ENCODE measurements at places on chromosomes 11 and 22.
A peak's percentile ranks its signal among the peaks of the same experiment; 100 is the strongest.

DNA sequence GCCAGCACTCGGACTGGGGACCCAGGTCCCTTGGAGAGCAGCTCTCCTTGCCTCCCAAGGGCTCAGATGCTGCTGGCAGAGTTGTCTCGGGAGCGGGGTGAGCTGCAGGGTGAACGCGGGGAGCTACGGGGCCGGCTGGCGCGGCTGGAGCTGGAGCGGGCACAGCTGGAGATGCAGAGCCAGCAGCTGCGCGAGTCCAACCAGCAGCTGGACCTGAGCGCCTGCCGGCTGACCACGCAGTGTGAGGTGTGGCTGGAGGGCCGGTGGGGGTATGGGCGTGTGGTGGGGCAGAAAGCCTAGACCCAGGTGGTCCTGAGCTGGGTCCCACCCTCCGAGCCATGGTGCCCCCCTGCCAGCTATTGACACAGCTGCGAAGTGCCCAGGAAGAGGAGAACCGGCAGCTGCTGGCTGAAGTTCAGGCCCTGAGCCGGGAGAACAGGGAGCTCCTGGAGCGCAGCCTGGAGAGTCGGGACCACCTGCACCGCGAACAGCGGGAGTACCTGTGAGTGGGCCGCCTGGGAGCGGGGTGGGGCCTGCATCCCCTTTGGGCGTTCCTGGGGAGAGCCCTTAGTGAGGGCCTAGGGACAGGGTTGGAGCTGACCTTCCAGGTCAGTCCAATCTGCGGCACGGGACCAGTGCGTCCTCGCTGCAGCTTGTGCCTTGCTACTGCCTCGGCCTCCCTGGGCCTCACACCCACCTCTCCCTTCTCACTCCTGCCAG, 5.8 kb upstream of the RPS6KA4 start:
- DNase-seq, result no peak

GRCh38 chr11:126084608-126084912, 21.9 kb upstream of the CDON start:
- DNase-seq, result no peak

DNA sequence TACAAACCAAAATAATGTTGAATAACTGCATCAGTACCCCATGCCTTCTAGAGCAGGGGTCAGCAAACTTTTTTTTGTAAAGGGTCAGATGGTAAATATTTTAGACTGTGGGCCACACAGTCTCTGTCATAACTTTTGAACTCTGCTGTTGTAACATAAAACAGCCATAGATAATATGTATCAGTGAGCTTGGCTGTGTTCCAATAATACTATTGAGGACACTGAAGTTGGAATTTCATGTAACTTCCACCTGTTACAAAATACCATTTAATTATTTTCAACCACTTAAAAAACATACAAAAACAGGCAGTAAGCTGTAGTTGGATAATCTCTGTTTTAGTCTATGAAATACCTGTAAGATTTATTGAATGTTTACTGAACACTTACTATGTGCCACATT, 55.2 kb downstream of the PICALM start:
- DNase-seq, result no peak

DNA sequence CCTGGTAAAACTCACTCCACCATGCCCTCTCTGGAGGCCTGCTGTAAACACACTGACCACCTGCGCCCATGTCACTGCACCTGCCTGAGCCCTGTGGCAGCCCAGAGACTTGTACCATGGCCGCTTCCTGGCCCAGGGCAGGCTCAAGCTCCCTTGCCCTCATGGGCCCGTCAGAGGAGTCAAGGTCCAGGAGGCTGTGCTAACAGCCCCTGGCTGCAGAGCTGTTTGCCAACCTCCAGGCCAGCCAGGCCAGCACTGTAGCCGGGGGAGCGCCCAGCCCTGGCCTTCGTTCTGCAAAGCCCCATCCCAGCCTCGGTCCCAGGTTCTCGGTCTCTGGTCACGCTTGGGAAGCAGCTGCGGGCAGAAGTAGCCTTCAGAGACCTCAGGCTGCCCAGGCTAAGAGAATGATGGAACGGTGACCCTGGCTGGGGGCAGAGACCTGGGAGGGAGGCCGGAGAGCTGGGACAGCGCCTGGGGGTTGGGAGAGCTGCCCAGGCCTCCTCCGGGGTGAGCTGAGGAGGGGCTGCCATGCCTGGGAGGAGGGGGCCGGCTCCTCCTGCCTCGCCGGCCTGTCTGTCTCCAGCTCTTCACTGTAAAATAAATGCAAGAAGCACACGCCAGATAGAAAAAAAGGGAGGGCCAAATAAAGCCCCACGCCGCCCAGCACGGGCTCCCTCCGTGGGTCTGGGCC, 11.9 kb upstream of the TCF20 start:
- DNase-seq, result no peak

- DNase-seq, result no peak
These were observed 456.2 kb downstream of the TBC1D22A start for GRCh38 chr22:47218671-47219070.

DNA sequence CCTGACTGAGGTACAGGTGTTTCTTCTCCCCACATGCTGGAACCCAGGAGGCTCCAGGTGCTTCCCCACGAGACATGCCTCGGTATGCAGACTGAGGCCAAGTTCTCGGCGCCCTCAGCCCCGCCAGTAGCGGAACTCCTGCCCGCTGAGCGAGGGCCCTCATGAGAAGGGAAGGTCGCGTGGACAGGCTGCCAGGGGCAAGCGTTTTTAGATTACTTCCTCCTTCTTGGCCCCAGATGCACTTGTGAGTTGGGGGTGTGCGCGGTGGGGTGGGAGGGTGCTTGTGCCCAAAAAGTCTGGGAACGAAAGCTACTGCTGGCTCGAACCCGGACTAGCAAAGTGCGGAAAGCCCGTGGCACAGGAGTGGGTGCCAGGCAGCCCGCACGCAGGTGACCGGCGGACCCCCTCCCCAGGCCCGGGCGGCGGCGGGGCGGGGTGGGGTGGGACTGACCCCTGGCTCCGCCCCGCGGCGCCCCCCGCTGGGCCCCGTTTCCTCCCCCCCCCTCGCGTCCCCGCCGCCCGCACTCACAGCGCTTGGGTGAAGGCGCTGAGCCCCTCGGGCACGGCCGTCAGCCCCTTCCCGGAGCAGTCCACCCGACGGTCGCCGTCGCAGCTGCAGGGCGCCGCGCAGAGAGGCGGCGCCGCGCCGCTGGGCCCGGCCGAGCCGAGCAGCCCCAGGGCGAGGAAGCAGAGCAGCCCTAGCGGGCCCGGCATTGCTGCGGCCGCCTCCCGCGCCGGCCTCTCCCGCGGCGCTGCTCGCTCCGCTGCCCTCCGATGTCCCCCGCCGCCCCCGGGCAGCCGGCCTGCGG, 797 bp downstream of the LGR4 start:
- no peak for DNase-seq

DNA sequence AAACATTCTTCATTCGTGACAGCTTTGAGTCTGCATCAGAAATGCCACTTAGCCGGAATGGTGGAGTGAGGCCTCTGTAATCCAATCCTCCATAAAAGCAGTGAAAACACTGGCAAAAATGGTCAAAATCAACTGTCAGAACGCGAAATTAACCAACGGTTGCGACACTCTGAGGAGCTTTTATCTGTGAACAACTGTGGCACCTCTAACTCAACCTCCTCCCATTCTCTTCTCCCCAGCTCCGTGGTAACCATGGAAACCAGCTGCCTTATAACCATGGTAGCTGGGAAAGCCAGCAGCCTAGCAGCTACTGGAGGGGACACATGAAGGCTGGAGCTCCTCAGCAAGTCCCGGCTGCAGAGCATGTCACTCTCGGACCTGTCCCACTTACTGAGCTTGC, 20.3 kb downstream of the AP2A2 start:
- no peak for DNase-seq

DNA sequence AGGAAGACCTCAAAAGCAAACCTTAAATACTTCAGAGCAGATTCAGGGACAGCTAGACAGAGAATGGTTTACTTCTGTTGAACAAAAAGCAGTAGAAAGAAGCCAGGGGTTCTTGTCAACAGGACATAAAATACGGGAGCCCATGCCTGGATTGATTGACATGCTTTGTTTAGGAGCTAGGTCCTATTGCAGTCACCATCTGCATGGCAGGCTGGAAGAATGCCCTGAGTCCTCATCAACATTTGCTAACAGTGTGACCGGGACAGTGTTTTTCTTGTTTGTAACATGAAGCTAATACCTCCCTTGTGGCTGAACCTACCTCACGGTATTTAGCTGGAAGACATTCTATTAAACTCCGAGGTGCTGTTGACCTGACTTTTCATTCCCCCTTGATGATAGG, 225.4 kb downstream of the NTM start:
- no peak for DNase-seq

GRCh38 chr11:73990730-73991129, 8.1 kb upstream of the UCP2 start:
- DNase-seq, result no peak

GRCh38 chr11:45930031-45930794, 7.8 kb downstream of the LARGE2 start:
- DNase-seq, result no peak

- no peak for DNase-seq
These were observed 212.5 kb upstream of the SEZ6L start for GRCh38 chr22:25956801-25957200.

- no peak for DNase-seq
These were observed 12.0 kb downstream of the SCN3B start for GRCh38 chr11:123642435-123642834.

DNA sequence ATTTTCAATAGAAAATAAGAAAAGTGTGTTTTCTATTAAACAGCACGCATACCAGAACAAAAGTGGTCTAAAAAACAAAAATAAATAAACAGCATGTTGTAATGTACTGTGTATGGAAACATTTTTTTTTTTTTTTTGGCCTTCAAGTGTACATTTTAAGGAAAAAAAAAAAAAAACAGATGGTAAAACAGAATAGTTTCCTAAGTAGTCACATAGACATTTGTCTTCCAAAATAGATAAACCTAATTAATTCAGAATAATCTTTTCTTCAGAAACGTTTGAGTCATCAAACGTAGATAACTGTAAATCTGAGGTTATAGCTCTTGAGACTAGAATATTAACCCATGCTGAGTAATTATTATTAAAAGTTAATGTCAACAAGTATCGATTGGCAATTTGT, 396 bp upstream of the CFAP300 start:
- DNase-seq, result no peak

- DNase-seq, result no peak
These were observed 59.9 kb downstream of the FBXO7 start for GRCh38 chr22:32534252-32535235.

DNA sequence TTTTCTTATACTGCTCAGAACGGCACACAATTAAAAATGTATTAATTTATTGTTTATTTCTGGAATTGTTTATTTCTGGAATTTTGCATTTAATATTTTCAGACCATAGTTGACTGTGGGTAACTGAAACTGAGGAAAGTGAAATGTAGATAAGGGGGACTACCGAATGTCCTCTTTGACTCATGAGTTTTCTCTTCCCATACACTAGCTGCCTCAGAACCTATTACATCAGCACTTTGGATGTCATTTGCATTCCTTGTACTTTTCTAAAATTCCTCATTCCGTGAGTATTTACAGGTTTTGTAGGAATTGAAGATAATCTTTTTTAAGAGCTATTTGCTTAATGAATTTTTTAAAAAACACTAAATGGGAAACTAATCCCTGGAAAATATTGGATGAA, 29.8 kb downstream of the ZC3H12C start:
- DNase-seq, result peak; percentile 7

- no peak for DNase-seq
These were observed 44.6 kb upstream of the ELF5 start for GRCh38 chr11:34558211-34558610.
